ENCODE measurements at places on chromosomes 7 and 10. TPM values are rescaled to one million over a fixed set of nuclear protein-coding genes. Genes with fewer than 3 reads are reported as not detected.

The IFIT1 gene
- total RNA-seq: 2.2 TPM

The NEURL1 gene
- total RNA-seq: not detected

The ADAMTS14 gene
- 0.05 TPM for total RNA-seq

The PRR15 gene
- 0.17 TPM for total RNA-seq

The SSBP1 gene
- 197 TPM for total RNA-seq

The NUPR2 gene
- total RNA-seq: not detected

The MYO3A gene
- not detected for total RNA-seq

The SPDYE11 gene
- not detected for total RNA-seq

The LRMDA gene
- 7.6 TPM for total RNA-seq

The TOMM7 gene
- total RNA-seq: 111 TPM

The ATP6V0A4 gene
- 0.05 TPM for total RNA-seq

The KLLN gene
- 0.47 TPM for total RNA-seq

The GRM3 gene
- not detected for total RNA-seq

The HOGA1 gene
- total RNA-seq: 0.85 TPM

The PAX4 gene
- not detected for total RNA-seq

The SLC13A1 gene
- not detected for total RNA-seq

The FBXW4 gene
- total RNA-seq: 20.7 TPM

The OR2A5 gene
- not detected for total RNA-seq

The SNCG gene
- 111 TPM for total RNA-seq

The NKX2-3 gene
- not detected for total RNA-seq

The SAMD9L gene
- total RNA-seq: 27.7 TPM

The RADIL gene
- total RNA-seq: 3.9 TPM

The ASIC3 gene
- total RNA-seq: not detected

The HOXA5 gene
- 5.6 TPM for total RNA-seq

The RPEL1 gene
- 0.17 TPM for total RNA-seq

The MEIG1 gene
- not detected for total RNA-seq

The TIAL1 gene
- 38.3 TPM for total RNA-seq

The DEPP1 gene
- total RNA-seq: 174 TPM

The ASB13 gene
- 17.5 TPM for total RNA-seq

The MMP21 gene
- 0.34 TPM for total RNA-seq

The ADAP1 gene
- total RNA-seq: 1.7 TPM

The SLIT1 gene
- total RNA-seq: under 0.01 TPM

The SLC26A5 gene
- total RNA-seq: 0.85 TPM

The SPDYE5 gene
- not detected for total RNA-seq

The AGAP9 gene
- 2.2 TPM for total RNA-seq

The DGKB gene
- total RNA-seq: not detected

The ACHE gene
- total RNA-seq: 4.9 TPM

The MICALL2 gene
- total RNA-seq: 19.1 TPM

The CYP2C9 gene
- not detected for total RNA-seq

The PLXNA4 gene
- 1.5 TPM for total RNA-seq

The TMEM273 gene
- 49.9 TPM for total RNA-seq

The AMPH gene
- not detected for total RNA-seq

The ASAH2 gene
- under 0.01 TPM for total RNA-seq

The TACC2 gene
- 8.2 TPM for total RNA-seq

The ASB10 gene
- total RNA-seq: not detected

The TFPI2 gene
- total RNA-seq: 152 TPM

The FEZF1 gene
- not detected for total RNA-seq
